ENCODE measurements at places on chromosomes 12 and 14.

GRCh38 chr14:75548544-75548943 lies 26.3 kb downstream of the BATF start:
- no peak for DNase-seq

DNA sequence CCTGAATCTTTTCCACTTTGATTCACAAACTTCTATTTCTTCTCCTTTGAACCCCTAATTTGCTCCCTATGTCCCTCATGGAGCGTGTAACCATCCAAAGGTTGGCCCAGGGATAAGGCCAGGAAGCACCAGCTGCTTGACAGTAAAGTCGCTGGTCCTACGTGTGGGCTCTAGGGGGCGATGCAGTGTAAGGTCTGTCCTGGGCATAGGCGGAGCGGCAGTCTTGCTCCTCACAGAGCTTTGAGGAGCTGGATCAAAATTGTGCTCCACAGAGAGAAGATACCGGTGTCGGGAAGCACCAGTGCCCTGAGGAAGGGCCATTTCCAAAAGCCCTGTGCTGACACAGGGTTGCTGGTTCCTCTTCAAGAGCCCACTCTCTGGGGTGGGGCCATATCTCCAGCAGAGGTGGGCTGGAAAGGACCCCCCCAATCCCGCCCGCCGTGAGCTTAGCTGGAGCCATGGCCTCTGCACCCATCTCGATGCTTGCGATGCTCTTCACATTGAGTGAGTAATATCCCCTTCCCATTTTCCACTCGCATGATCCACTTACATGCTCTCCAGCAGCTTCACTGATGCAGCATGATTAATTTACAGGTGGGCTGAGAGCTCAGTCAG lies 49.9 kb upstream of the OR4E1 start:
- peak; percentile 29 for DNase-seq

GRCh38 chr14:105312973-105313372 lies 1.6 kb upstream of the PACS2 start:
- DNase-seq: no peak

- no peak for DNase-seq
Measured at GRCh38 chr12:12506496-12506890, 56.2 kb downstream of the DUSP16 start.

- DNase-seq: no peak
Measured at GRCh38 chr14:34931206-34931605, 51.6 kb upstream of the SRP54 start.

GRCh38 chr12:92398565-92399309 lies 253.1 kb upstream of the BTG1 start:
- no peak for DNase-seq

GRCh38 chr12:107635139-107635538 lies 50.5 kb upstream of the PWP1 start:
- no peak for DNase-seq

GRCh38 chr12:39830852-39831520 lies 211.4 kb upstream of the ABCD2 start:
- DNase-seq: no peak

- no peak for DNase-seq
Measured at GRCh38 chr12:59980476-59980875, 384.6 kb downstream of the SLC16A7 start.

Data from stimulated activated CD4-positive, alpha-beta T cell treated with anti-CD3 and anti-CD28 coated beads, Interleukin-1b, Interleukin-23, amount 100 ng/mL, for 24 hours (primary cell).